ENCODE measurements at places on chromosomes 7 and 10.

- DNase-seq = no peak
These were observed 128.7 kb downstream of the KBTBD2 start for GRCh38 chr7:32762925-32763293.

DNA sequence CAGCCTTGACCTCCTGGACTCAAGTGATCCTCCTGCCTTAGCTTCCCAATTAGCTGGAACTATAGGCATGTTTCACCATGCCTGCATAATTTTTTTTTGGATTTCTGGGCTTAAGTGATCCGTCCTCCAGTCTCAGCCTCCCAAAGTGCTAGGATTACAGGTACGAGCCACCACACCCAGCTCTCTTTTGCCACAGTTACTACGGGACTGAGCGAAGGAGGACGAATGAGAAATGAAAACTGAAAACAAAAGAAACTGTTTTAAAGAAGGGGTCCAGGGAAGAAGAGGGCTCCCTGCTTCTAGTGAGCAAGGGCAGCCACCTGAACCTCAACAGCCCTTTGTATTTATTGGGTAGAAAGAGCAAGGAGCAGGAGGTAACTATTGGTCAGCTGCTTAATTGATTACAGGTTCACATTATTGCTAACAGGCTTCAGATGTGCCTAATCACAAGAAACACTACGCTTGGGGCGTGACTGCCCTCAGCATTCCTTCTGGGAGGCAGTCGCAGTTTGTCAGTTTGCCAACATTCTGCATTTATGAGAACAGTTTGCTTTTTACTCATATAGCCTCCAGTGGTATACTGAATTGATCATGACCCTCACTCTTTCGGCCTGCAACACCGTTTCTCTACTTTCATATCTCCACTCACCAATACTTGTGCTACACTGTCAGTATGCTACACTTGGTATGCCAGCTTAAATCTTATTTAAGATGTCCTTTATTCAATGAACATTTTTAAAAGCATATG is 676.8 kb downstream of the DNAJB9 start:
- DNase-seq = no peak

GRCh38 chr10:23294638-23295247 is 49.9 kb downstream of the C10orf67 start:
- no peak for DNase-seq

GRCh38 chr7:38656968-38657367 is 25.8 kb upstream of the AMPH start:
- no peak for DNase-seq

DNA sequence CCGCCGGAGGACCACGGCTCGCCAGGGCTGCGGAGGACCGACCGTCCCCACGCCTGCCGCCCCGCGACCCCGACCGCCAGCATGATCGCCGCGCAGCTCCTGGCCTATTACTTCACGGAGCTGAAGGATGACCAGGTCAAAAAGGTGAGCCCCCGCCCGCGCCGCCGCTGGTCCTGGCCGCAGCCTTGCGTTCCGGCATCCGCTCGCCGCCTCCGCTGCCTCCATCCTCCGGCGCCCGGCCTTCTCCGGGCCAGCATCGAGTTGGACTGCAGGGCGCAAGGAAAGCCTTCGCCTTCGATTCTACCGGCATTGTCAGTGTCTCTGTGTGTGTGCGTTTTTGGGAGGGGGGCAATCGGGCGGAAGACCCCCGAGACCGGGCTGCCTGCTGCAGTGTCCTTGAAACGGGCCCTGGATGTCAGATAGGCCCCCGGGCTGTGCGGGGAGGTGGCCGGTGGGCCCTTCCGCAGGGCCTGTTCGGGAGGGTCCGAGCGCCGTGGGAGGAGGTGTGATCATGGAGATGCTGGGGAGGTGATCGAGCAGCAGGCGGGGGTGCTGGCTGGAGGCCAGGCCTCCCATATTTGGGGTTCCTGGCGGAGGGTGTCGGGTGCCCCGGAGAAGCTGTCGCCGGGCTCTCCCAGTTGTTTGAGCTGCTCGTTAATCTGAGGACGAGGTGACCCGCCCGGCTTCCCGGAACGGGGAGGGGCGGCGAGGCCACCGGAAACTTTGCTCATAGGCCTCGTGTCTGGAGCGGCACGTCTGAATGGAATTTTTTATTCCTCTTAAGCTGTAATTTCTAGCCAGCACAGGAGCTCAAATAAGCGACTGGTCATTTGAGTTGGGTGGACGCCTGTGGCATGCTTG is 40.8 kb downstream of the HK1 start:
- DNase-seq = peak; percentile 77

- DNase-seq = no peak
These were observed 73.4 kb downstream of the CDK14 start for GRCh38 chr7:90669492-90669891.

- no peak for DNase-seq
These were observed 46.9 kb upstream of the TRIM8 start for GRCh38 chr10:102597131-102597991.

DNA sequence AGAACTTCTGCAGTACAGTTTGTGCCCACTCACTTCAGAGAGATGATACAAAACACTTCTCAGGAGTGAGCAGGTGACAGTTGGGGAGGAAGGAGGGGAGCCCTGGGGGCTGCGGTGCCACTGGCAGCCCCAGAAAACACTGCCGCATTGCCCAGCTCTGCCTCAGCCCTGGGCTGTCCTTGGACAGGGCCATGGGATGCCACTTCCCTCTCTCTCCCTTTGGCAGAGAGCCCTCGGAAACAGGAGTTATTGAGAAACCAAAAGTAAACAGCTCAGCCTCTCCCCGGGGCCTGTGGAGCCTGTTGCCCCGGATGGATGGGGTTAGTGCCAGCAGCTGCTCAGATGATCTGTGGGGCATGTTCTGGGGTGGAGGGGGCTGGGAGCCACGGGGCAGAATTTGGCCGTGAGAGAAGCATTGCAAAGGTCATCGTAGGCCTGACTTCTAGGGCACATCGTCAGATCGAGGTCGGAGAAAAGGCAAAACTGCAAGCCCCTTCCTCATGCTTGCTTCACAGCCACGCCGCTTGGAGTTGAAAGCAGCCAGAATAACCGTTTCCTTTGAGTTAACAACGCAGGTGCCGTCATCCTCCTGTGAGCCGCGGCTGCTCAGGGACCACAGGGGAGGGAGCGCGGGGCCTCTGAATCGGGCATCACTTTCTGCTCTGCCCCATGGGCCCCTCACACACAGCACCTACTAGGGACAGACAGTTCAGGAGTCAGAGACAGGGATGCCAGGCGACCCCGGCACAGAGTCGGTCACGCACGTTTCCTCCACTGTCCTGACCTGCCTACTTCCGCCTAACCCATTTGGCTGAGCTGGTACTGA is 256.4 kb downstream of the CAMK1D start:
- DNase-seq = peak; percentile 60

DNA sequence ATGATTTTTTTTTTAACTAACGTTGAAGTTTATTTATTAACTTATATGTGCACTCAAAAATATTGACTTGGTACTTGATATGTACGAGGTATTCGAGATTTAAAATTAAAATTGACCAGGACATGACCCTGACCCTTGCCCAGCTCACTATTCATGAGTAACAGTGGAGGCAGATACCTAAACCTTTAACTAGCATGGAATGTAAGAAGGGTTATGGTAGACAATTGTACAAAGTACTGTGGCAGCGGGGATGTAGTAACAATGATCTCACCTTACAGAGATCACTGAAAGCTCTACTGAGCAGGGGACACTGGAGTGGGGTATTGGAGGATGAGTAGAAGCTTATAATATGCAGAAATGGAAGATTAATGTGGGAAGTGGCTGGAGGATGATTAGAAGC is 60.8 kb downstream of the ADRA2A start:
- DNase-seq = no peak

DNA sequence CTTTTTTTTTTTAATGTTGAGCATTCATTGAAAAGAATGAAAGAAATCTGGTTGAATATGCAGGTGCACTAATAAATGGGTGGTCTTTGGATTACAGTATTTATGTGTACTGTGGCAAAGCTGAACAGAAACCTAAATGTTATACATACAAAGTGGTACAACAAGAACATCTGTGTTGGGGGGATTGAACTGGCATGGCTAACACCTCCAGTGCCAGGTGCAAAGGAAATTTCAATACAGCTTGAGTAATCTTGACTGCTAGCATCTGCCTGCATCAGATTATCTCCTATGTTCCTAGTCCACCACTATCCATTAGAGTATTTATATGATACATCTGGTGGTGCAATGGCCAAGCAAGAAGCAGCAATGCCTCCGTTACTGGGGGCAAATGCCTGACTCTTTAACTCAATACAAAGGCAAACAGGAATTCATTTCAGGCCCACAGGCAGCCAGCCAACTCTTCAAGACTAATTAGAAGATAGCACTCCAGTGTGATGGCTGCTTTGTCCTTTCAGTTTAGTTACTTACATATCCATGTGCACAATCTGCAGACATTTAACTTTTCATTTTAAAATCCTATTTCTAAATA is 220.5 kb upstream of the ETV1 start:
- DNase-seq = no peak

- DNase-seq = no peak
These were observed 951.5 kb upstream of the C7orf33 start for GRCh38 chr7:147639037-147639436.

DNA sequence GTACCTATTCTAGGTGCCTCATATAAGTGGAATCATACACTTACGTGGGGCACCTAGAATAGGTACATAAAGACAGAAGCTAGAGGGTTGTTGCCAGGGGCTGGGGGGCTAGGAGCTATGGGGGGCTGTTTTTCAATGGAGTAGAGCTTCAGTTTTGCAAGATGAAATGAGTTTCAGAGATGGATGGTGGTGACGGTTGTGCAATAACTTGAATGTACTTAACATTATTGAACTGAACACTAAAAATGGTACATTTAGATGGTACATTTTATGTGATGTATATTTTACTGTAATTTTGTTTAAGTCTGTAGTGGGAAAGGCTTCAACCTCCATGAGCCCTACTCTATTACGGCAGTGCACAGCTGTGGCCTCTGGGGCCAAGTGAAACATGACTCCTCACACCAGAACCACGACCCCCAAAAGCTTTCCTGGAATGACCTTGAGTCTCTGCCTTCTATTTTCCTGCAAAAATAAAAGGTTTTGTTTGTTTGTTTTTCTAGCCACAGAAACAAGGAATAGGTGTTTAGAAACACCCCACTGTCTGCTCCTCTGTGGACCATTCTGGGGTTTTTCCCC is 147.3 kb upstream of the PLXNA4 start:
- DNase-seq = no peak

DNA sequence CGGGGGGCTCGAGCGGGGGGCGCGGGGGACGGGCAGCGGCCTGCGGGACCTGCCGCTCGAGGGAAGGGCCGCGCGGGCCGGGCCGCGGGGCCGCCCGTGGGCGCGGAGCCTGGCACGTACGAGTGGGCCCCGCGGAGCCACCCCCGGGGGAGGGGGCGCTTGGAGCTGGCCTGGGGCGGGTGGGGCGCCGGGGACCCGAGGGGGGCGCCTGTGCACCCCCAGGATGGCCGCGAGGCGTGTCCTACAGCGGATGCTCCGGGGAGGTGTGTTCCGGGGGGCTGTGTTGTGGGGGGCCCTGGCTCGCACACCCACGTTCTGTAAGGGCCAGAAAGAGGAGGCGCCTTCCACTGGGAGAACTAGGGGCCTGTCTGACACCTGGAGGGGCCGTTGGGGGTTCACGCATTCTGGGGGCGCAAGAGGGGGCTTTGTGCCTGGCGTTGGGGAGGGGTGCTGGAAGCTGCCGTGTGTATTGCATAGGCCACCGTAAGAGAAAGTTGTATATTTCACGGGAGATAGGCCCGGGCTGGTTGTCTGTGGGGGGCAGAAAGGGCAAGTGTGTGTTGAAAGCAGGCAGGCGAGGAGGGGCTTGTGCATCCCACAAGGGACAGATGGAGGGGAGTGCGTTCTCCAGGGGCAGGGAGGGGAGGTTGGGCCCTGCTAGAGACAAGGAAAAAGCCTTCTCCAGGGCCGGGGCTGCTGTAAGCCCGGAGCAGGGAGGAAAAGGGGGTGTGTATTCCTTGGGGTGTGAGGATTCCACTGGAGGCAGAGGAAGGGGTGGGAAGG is 663 bp downstream of the VPS37D start:
- DNase-seq = no peak

- no peak for DNase-seq
These were observed 98.0 kb downstream of the NPSR1 start for GRCh38 chr7:34756025-34756437.

GRCh38 chr7:82534684-82535083 is 91.1 kb upstream of the CACNA2D1 start:
- no peak for DNase-seq

Data from stimulated activated CD4-positive, alpha-beta T cell treated with anti-CD3 and anti-CD28 coated beads, Interleukin-2, amount 100 ng/mL, for 24 hours (primary cell).